ENCODE measurements at places on chromosomes 4 and X. TPM values are rescaled to one million over a fixed set of nuclear protein-coding genes. Genes with fewer than 3 reads are reported as not detected.
A peak's percentile ranks its signal among the peaks of the same experiment; 100 is the strongest.

PLAC8 gene
- total RNA-seq = 23.3 TPM

SSX1 gene
- total RNA-seq = not detected

CAPN6 gene
- total RNA-seq = not detected

GLRA2 gene
- total RNA-seq = not detected

NRK gene
- total RNA-seq = not detected

FRMPD3 gene
- total RNA-seq = not detected

HERC5 gene
- total RNA-seq = 24.8 TPM

DNA sequence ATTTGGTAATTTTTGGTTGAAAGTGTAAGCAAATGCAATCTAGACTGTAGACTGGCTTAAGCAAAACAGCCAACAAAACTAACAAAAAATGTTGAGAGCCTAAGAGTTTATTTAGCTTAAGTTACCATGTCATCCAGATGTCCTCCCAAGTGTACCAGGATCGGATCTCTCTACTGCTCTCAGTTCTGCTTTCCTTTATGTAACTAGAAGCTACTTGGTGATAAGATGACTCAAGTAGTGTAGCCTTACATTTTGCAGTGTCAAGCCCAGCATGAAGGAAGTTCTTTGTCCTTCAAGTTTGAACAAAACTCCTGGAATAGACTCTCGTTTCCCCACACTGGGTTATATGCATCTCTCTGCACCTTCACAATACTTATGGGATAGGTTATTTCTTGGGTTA, 1500.0 kb downstream of the STIM2 start:
- no peak for DNase-seq

- no peak for DNase-seq
These were observed 69.6 kb downstream of the EPHA5 start for GRCh38 chr4:65600656-65601055.

DNA sequence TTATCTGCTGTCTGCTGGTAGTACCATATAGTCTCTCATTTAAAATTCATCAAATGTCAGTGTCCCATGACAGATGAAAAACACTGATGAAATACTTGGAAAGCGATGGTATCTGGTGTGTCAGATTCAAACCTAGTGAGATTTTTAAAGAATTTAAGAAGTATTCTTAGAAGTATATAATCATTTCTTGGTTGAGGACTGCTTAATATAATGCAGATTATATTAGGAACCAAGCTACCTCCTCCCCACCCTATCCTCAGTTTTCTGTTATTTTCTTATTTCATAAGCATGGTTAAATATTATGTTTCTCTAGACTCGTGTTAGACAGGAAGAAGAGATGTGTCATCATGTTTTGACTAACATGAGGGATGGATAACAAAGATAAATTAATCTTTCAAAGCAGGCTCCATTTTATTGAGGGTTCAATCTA, 118.5 kb downstream of the GLUD2 start:
- no peak for DNase-seq

- no peak for DNase-seq
These were observed 4.1 kb downstream of the KDR start for GRCh38 chr4:55121246-55121645.

DNA sequence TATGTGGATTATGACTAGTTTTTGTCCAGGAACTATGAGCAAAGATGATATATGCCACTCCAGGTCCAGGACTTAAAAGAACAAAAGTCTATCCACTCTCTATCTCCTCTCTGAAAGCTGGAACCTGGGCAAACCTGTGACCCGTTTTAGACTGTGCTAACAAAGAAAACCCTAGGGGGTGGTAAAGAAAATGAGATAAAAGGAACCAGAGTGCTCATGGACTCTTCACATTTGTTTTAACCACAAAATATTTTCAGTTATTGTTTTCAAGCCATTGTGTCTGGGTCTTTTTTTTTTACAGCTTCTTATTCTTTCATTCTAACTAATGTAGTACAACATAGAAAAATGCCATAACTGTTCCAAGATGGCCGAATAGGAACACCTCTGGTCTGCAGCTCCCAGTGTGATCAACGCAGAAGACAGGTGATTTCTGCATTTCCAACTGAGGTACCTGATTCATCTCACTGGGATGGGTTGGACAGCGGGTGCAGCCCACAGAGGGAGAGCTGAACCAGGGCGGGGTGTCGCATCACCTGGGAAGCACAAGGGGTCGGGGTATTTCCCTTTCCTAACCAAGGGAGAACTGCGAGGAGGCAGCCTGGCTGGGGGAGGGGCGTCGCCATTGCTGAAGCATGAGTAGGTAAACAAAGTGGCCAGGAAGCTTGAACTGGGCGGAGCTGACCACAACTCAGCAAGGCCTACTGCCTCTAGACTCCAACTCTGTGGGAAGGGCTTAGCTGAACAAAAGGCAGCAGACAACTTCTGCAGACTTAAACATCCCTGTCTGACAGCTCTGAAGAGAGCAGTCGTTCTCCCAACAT, 45.1 kb downstream of the CHM start:
- DNase-seq = no peak

- DNase-seq = no peak
These were observed 119.0 kb upstream of the SLC6A14 start for GRCh38 chrX:116317409-116317808.

DNA sequence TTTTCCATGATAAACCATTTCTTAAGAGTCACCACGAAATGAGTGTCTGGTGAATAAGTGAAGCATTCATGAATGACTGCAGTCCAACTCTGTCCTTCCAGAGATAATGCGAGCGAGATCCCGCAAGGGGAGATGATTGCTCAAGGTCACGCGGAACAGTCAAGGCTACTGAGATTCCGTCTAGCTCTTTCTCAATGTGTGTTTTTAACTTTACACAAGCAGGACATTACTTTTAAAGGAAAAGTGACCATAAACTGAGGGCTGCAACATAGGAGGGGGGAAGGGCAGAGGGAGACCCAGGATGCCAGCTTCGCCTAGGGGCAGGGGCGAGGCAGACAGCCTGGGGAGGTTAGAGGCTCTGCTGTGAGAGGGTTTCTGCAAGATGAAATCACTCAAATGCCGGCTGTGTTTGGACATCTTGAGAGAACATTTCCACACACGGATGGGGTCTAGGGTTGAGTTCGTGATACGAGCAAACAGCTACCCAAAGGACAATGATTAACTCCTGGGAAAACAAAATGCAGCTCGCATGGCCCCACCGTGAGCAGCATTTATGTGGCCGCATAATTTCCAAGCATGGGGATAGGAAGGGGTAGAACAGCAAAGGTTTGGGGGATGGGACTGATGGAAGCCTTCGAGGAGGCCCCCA, 23.8 kb upstream of the CCNQ start:
- no peak for DNase-seq

GRCh38 chr4:174553031-174553430, 30.7 kb upstream of the HPGD start:
- no peak for DNase-seq

DNA sequence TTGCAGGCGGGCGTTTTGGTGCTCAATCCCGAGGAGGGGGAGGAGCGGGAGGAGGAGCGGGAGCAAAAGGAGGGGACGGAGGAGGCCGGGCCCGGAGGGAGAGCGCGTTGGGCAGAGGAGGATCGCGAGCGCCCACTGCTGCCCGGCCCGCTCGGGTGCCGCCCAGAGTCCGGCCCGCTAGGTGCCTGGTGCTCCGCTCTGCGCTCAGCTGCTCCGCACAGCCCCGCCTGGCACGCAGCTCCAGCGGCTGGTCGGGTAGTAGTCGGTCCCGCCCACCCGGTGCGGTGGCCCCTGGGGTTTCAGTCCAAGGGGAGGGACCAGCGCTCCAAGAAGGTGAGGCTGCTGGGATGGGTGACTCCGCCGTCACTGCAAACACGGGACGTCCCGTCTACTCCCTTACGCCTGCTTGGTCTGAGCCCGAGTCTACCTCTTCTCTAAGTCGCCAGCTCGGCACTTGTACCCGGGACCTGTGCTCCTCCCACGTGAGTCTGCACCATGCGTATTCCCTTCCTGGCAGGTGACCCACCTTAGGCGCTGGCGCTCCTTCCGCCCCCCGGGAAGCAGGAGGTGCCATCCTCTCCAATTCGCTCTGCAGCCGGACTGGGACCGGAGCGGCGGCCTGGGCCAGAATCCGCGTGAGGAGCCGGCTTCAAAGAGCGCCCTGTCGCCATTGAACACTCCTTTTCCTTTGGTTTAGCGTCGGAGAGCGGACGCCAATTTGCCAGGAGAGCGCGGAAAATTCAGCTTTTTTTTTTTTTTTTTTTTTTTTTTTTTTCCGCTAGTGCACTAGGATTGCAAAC, 405 bp upstream of the HS3ST1 start:
- no peak for DNase-seq

DNA sequence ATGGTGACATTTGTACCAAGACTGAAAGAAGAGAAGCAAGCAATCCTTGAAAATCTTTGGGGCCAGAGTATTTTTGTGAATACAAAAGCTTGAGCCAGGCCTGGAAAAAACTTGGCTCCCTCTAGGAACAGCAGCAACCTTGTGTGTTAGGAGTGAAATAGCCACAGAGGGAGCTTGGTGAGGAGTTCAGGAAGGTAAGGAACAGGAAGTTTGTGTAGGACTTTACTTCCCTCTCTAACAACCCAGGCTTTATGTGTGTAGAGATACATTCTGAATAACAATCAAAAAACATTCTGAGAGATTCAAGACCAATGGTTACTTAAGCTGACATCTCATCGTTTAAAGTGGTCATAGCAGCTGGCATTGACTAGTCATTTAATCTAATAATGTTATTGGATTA, 668.5 kb downstream of the PCDH18 start:
- DNase-seq = no peak

DNA sequence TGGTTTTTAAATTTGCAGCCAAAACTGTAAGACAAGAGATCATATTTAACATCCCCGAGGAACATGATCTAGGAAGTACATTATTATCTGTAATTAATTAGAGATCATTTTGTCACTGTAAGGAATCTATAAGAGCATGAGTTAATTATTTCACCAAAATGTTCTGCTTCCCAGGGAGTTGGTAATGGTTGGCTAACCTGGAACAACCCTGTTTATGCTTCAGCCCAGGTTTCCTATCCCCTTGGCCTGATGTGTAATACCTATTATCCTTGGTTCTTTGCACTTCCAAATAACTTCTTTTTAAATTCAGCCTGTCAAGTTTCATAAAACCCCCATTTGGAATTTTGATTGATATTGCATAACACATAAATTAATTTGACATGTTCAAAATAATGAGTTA, 6.4 kb upstream of the MTNR1A start:
- DNase-seq = no peak

DNA sequence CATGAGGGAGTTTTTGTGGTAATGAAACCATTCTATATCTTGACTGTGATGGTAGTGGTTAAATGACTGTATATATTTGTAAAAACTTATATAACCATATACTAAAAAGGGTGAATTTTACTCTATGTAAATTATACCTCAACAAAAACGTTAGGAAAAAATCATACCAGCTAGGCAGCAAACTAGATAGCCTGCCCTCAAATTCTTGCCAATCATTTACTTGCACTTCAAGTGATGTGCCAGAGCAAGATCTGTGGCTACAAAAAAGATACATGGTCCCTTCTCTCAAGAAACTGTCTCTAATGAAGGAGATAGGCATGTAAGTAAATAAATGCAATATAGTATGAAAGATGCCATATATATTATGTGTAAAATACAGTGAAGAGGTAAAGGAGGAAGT, 10.0 kb upstream of the RNF128 start:
- DNase-seq = no peak

GRCh38 chr4:55947254-55947882, 1.4 kb upstream of the CEP135 start:
- no peak for DNase-seq

DNA sequence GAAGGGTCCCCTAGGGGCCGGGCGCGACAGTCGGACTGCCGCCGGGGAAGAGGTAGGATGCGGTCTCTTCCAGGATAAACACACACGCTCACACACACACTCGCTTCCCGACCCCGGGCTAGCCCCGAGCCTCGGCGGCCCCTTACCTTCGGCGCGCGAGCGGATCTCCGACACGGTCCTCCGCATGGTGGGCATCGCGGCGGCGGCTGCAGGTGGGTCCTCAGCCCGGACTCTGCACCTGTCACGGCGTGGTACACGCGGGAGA, 294 bp downstream of the ATP8A1 start:
- no peak for DNase-seq

GRCh38 chr4:70902577-70903290, 565 bp downstream of the MOB1B start:
- DNase-seq = peak; percentile 57

DNA sequence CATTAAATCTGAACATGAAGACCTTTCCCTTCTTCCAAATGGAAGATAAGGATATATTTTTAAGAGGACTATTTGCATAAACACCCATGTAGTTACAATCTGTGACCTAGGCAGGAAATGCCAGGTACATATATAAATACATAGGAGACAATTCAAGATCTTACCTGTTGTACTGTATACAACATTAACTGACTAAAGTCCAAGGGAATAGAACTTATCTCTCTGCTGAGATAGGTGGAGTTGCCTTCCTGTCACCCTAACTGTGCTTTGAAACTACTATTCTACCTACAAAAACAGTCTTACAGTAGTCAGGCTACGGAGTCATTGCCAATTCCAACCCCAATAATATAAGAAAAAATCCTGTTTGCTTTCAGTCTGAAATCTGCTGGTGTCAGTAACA, 106.3 kb downstream of the CHRNA9 start:
- no peak for DNase-seq

- peak; percentile 47 for DNase-seq
These were observed 6.7 kb upstream of the ERCC6L start for GRCh38 chrX:72245461-72246089.

GRCh38 chrX:12617241-12617640, 174.0 kb upstream of the PRPS2 start:
- no peak for DNase-seq

DNA sequence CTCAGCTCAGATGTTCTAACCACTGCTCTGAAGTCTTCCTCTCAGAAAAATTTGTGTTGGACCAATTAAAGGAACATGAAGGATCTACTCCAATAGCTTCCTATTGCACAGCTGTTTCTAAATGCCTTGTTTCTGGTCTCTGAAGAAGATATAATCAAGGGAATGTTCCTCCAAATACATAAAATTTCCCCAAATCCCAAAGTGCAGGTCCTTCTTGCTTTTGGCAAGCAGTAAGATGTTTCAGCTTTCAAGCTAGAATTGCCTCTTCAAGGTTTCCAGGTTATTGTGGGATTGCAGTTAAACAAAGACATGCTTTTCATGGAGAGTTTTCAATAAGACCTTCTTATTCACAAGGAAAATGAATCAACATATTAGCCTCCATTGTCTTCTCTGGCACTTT, 574.5 kb upstream of the SLIT2 start:
- DNase-seq = no peak

DNA sequence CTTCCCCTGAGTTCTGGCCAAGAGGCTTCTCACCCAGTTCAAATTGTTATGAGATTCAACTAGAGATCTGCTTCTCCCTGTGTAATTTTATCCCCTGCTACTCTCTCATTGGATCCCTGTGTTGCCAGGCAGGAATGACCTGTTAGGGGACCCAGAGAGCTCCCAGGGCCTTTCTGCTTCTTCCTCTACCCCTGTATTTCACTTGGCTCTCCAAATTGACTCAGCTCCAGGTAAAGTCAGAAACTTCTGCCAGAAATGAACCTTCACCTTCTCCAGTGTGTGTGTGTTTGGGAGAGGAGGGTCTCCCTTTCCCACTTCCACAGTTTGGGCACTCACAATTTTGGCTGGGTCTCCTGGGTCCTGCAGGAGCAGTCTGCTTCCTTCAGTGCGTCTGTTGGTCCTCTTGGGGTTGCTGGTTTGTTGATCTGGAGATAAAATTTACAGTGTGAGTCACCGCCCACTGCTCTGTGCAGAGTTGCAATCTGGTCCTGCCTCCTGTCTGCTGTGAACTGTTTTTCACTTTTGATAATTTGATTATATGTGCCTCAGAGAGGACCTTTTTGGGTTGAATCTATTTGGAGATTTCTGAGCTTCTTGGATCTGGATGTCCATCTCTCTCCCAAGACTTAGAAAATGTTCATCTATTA, 112.4 kb upstream of the EDA2R start:
- DNase-seq = no peak

GRCh38 chr4:144754562-144755410, 108.8 kb downstream of the HHIP start:
- DNase-seq = no peak
